ENCODE measurements at places on chromosomes 4 and X. TPM values are rescaled to one million over a fixed set of nuclear protein-coding genes. Genes with fewer than 3 reads are reported as not detected.

LIMCH1 gene
- 0.82 TPM for total RNA-seq

GRCh38 chrX:39309721-39310152 is 508.5 kb downstream of the MID1IP1 start:
- DNase-seq, result no peak

- DNase-seq, result no peak
Observed at GRCh38 chr4:163804001-163804400, 309.5 kb downstream of the TMA16 start.

DNA sequence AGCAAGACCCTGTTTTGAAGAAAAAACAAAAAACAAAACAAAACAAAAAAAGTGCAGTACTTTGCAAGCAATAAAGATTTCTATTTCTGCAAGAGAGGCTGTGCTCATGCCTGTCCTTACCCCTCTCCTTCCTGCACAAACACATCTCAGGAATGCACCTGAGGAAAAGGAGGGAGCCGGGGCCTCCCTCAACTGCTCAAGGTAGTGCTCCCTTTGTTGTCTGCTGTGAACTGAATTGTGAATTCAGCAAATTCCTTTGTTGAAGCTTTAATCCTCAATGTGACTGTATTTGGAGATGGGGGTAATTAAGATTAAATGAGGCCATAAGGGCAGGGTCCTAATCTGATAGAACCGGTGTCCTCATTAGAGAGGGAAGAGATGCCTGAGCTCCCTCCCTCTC is 13.9 kb downstream of the FTSJ1 start:
- DNase-seq, result no peak

PF4V1 gene
- total RNA-seq, result not detected

MAGED4 gene
- 14.7 TPM for total RNA-seq

- no peak for DNase-seq
Observed at GRCh38 chr4:89829470-89830138, 7.4 kb downstream of the SNCA start.

DNA sequence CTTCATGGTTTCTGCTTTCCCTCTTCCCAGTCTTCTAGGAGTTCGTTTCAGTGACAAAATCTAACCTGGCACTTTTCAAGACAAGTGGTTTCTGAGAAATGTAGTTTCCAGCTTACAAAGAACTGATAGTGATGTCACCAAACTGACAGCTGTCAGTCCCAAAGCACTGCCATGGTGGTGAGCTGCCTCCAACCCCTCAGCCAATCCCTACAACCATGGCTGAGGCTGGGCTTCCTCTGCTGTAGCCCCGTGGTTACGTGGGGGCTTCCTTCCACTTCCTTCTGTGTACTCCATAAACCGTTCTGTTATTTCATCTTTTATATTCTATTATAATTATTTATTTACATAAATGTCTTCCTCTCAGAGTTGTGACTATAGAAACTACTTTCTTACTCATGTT is 198.6 kb upstream of the AGA start:
- no peak for DNase-seq

KLHL2 gene
- total RNA-seq, result 43.6 TPM

DNA sequence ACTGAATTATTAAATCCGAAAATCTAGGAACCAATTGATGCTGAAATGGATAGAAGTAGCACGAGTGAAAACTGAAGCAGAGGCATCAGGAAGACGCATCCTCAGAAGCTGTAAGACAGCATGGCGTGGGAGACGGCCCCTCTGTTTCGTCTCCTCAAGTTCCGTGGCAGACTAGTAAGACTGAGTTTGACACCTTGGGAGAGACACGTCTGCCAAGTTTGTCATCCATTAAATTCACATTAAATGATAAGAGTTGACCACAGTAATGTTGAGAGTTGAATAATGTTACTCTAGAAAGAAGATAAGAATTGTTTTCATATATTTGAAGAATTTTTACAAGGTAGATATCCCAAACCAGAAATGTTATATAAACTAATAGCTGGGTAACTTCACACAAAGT is 736.1 kb upstream of the FRG1 start:
- DNase-seq, result no peak

DNA sequence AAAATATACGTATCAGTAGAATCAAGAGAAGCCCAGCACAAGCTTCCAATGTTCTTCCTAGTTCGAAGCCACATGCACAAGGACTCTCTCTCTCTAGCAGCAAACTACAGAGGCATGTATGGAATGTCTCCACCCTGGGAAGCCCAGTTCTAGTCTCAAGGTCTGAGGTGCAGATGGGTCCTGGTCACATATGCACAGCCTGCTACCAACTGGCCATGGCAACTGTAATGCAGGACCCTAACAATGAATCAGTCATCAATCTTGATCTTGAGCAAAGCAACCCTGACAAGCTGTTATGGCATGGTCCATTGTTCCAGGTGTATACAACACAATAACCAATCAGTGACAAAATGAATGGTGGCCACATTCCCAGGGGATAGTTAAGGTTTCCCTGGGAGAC is 55.8 kb downstream of the MBNL3 start:
- no peak for DNase-seq

DNA sequence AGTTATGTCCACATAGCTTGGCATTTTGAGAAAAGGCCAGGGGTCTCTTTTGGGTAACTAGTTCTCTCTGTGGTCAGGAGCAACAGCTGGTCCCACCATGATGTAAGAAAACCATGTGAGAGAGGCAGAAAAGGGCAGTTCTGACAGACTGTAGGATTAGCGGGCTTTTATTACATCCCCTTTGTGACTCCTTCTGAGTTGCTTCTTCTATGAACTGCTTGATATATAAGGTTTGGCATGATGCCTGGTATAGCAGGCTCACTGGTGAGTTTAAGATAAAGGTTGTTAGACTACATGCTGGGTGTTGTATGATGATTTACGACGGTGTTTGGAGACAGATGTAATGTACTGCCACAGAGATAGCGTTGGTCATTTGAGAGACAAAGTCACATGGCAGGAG is 2308.1 kb upstream of the AGA start:
- DNase-seq, result no peak

DNA sequence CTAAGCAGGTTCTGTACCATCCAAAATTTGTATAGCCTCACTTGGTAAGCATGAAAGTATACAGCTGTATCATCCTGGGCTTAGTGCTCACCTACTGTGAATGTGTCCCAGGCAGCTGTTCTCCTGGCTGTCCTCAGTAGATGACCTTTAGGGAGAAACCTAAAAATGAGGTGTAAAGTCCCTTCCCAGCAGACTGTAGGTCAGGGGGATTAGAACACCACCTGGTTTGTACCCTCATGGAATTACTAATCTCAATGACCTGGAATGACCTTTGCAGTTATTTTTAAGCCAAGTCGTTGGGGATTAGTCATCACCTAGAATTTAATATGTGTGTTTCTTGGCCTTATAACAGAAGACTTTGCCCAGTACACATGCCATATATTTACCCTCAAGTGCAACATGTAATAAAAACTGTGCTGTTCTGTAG is 39.1 kb upstream of the MBTPS2 start:
- peak; percentile 41 for DNase-seq

SNX12 gene
- 61.7 TPM for total RNA-seq

TRPC5OS gene
- not detected for total RNA-seq

- no peak for DNase-seq
Observed at GRCh38 chr4:151766691-151767090, 5.9 kb upstream of the GATB start.

- no peak for DNase-seq
Observed at GRCh38 chrX:439241-439640, 52.5 kb upstream of the PPP2R3B start.

DNA sequence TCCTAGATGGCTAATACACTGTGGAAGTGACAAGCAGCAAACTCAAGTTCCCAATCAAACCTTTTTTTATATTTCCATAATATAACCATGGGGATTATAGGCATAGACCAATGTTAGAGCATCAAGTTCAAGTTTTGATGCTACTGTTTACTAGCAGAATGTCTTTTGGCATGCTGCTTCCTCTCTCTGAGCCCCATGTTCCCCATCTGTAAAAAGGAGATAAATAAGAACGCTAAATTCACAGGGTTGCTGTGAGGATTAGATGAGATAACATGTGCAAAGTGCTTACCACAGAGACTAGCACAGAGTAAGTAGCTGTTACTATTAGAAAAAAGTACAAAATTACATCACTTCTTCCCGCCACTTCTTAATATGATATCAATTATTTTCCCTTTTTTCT is 18.0 kb downstream of the MBNL3 start:
- no peak for DNase-seq

DNA sequence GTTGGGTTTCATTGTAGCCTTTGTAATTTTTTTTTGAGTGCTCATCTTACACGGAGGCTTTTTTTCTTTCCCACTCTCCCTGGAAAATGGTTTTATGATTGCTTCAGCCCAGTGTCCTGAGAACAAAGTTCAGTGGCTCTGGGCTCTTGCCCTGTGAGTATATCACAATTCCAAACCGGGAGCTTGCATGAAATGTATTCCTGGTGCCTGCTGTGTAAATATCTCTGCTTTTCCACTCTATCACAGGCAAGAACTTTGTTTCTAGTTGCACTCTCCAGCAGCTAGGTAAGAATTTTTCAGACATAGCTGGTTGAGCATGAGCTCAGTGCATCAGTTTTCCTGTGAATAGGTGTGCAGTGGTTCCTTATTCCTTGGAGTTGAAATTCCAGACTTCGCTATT is 60.8 kb downstream of the SUPT20HL2 start:
- DNase-seq, result no peak

- DNase-seq, result peak; percentile 55
Observed at GRCh38 chrX:102345916-102346315, 93.9 kb downstream of the NXF2B start.

- DNase-seq, result peak; percentile 9
Observed at GRCh38 chrX:3320471-3321046, 25.9 kb downstream of the MXRA5 start.

DNA sequence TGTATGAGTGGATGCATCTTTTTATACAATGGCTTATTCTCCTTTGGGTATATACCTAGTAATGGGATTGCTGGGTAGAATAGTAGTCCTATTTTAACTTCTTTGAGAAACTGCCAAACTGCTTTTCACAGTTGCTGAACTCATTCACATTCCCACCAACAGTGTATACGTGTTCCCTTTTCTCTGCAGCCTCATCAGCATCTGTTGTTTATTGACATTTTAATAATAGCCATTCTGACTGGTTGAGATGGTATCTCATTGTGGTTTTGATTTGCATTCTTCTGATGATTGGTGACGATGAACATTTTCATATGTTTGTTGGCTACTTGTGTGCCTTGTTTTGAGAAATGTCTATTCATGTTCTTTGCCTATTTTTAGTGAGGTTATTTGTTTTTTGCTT is 687.0 kb upstream of the EPHA5 start:
- DNase-seq, result peak; percentile 49

- peak; percentile 56 for DNase-seq
Observed at GRCh38 chrX:44914532-44915198, 41.7 kb downstream of the KDM6A start.

DNA sequence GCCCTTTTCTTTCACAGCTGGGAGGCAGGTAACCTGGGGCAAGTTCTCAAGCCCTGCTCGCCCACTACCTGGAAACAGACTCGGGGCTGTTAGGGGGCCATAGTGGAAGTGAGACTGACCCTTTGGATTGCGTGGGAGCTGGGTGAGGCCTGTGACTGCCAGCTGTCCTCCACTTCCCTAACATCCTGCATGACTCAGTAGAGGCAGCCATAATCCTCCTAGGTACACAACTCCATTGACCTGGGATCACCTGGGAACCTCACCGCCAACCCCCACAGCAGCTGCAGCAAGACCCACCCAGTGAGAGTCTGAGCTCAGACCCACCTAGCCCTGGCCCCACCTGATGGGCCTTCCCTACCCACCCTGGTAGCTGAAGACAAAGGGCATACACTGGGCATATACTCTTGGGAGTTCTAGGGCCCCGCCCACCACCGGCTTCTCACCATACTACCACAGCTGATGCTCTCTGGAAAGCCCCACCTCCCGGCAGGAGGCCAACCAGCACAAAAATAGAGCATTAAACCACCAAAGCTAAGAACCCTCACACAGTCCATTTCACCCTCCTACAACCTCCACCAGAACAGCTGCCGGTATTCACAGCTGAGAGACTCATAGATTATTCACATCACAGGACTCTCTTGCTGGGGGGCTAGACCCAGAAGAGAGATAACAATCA is 61.1 kb upstream of the DCTD start:
- peak; percentile 62 for DNase-seq

GRCh38 chr4:8379281-8379680 is 61.2 kb downstream of the ACOX3 start:
- no peak for DNase-seq

DNA sequence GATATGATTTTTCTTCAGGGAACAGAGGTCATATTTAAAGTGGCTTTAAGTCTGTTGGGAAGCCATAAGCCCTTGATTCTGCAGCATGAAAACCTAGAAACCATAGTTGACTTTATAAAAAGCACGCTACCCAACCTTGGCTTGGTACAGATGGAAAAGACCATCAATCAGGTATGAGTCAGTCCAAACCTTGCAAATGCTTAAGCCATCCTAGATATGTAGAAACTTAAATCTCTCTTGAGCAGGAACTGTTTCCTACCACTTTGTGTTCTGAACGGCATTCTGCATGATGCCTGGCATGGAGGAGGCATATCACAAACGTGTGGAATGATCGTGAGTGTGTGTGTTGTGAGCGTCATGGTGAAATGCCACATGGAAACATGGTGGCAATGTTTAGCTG is 164.8 kb downstream of the PTTG2 start:
- no peak for DNase-seq

- peak; percentile 73 for DNase-seq
Observed at GRCh38 chr4:70654605-70655011, 11.7 kb downstream of the JCHAIN start.

DNA sequence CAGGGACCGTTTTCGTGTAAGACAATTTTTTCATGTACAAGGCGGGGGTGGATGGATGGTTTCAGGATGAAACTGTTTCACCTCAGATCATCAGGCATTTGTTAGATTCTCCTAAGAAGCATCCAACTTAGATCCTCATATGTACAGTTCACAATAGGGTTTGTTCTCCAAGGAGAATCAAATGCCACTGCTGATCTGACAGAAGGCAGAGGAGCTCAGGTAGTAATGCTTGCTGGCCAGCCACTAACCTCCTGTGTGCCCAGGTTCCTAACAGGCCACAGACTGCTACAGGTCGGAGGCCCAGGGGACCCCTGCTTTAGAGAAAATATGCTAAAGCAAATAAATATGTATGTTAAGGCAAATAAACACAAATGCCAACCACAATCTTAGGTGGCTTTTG is 61.3 kb downstream of the PPP3CA start:
- no peak for DNase-seq

GRCh38 chrX:64187762-64188150 is 17.8 kb downstream of the AMER1 start:
- no peak for DNase-seq

DNA sequence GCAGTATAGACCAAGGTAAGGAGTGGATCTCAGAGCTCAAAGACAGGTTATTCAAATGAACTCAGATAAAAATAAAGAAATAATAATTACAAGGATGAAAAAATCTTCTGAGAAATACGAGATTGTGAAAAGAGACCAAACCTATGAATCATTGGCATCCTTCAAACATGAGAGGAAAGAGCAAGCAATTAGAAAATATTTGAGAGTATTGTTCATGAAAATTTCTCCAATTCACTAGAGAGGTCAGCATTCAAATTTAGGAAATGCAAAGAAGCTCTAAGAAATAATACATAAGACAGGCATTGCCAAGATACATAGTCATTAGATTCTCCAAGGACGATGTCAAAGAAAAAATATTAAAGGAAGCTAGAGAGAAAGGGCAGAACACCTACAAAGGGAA is 93.5 kb upstream of the GALNTL6 start:
- DNase-seq, result no peak

GRCh38 chrX:79081895-79082512 is 62.5 kb upstream of the GPR174 start:
- DNase-seq, result peak; percentile 48

PABPC1L2A gene
- not detected for total RNA-seq
